Fibroblast of pulmonary artery (primary cell): ENCODE measurements at places on chromosomes 12 and 14.

- DNase-seq = no peak
Measured at GRCh38 chr14:61570549-61571290, 124.6 kb upstream of the HIF1A start.

GRCh38 chr12:119222222-119222951, 43.7 kb downstream of the HSPB8 start:
- no peak for DNase-seq

- DNase-seq = peak; percentile 83
Measured at GRCh38 chr12:120720234-120720986, 5.2 kb upstream of the ACADS start.

GRCh38 chr12:57615637-57616036, 4.4 kb downstream of the ARHGEF25 start:
- no peak for DNase-seq

GRCh38 chr12:20716985-20717384, 21.9 kb downstream of the SLCO1C1 start:
- DNase-seq = no peak

GRCh38 chr14:61145903-61146481, 135.1 kb downstream of the TMEM30B start:
- peak; percentile 58 for DNase-seq

DNA sequence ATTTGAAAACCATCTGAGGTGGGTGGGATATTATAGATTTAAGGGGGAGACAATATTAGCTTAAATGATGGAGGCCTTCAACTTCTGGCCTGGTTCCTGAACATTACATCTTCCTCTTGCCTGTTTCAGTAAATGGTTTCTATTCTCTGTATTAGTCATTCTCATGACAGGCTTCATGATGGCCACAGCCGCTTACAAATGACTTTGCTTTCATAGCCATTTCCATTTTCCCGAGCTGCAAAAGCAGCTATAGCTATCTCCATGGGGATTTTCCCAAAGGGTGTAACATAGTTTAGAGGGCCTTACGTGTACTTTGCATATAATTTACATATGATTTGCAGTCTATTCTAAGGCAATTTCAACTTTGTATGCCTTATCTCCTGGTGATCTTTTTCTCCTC, 121.8 kb downstream of the NRXN3 start:
- no peak for DNase-seq

DNA sequence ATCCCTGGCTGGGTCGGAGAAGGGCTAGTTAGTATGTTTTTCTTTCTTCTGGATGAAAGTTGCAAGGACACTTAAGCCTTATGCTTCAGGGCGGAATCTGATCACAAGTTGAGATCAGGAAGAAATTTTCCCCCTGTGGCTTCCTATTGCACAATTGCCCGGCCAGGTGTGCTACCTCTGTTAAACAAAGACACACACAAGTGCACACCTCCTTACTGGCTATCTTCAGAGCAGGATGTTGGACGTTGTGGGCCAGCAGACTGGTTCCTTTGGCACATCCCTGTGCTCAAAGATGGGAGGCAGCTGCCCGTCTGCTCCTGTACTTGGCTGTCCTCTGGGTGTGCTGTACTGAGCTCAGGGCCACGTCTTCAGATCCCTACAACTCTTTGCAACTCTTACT, 19.1 kb downstream of the ETV6 start:
- no peak for DNase-seq

DNA sequence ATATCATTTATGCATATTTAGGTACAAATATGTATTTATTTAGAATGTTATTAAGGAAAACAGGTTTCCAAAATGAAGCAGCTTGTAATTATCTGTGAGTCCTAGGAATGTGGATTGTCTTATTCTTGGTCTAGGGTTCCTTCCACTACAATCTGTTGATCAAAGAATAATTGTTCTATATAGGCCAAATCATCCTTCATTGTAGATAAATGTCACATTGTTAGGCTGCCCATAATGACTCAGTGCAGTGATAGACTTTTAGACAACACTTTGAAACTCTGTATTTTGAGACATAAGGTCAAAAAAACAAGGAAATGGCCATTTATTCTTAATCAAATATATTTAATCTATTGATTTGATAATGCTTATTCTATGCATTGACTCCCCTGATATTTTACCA, 283.0 kb downstream of the ACSS3 start:
- no peak for DNase-seq

DNA sequence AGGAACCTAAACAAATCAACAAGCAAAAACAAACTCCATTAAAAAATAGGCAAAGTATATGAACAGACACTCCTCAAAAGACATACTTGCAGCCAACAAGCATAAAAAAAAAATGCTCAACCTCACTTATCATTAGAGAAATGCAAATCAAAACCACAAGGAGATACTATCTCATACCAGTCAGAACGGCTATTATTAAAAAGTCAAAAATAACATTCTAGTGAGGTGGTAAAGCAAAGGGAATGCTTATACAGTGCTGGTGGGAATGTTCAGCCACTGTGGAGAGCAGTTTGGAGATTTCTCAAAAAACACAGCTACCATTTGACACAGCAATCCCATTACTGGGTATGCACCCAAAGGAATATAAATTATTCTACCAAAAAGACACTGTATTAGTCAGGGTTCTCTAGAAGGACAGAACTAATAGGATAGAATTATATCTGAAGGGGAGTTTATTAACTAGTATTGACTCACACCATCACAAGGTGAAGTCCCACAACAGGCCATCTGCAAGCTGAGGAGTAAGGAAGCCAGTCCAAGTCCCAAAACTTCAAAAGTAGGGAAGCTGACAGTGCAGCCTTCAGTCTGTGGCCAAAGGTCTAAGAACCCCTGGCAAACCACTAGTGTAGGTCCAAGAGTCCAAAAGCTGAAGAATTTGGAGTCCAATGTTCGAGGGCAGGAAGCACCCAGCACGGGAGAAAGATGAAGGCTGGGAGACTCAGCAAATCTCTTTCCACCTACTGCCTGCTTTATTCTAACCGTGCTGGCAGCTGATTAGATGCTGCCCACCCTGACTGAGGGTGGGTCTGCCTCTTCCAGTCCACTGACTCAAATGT, 101.6 kb upstream of the KRAS start:
- peak; percentile 28 for DNase-seq

DNA sequence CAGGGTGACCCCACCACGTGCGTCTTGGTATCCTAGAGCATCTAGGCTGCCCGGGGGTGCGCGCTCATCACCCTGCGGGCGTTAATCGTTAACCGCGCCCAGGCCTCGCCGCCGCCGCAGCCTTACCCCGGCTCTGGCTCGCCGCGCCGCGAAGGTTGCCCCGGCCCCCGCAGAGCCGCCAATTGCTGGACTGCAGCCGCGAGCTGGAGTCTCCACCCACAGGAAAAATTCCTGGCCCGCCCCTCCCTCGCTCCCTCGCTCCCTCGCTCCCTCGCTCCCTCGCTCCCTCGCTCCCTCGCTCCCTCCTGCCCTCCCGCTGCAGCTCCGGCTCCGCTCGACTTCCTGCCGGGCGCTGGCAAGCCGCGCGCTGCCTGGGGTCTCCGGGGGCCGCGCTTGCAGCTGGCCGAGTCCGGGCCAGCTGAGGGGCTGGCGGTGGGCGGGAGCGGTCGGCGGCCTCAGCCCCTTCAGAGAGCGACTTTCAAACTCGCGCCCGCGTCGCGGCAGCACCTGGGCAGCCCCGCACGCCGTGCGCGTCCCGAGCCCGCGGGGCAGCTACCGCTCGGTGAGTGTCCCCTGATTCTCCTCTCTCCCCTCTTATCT, at the start of gene PLEKHG3:
Gene PLEKHG3, plus strand, starts transcription at position 282 of the 600 bp plus-strand sequence. CDS start 23,208 bp downstream, outside the sequence.
- DNase-seq = peak; percentile 72

GRCh38 chr14:104178279-104178678, 39.9 kb downstream of the KIF26A start:
- no peak for DNase-seq

DNA sequence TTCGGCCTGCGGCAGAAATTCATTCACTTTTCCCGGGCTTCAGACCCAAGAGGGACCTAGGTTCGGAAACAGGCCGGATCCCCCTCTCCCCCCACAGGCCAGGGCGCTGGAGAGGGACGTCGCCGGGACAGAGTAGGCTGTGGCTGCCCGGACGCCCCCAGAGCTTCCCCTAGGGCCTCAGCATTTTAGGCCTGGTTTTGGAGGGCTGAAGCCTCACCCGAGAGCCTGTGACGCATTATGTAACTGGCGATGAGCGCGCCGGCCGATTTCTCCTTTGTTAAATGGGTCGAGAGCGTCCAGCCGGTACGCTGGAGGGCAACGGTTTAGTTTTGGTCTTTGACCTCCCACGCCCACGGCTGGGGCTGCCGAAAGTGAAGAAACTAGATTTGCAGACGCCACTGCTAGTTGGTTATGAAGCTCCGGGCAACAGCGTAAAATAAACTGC, 657 bp downstream of the PEBP1 start:
- DNase-seq = peak; percentile 44

GRCh38 chr12:50246873-50247612, 36.3 kb downstream of the LIMA1 start:
- DNase-seq = peak; percentile 93

DNA sequence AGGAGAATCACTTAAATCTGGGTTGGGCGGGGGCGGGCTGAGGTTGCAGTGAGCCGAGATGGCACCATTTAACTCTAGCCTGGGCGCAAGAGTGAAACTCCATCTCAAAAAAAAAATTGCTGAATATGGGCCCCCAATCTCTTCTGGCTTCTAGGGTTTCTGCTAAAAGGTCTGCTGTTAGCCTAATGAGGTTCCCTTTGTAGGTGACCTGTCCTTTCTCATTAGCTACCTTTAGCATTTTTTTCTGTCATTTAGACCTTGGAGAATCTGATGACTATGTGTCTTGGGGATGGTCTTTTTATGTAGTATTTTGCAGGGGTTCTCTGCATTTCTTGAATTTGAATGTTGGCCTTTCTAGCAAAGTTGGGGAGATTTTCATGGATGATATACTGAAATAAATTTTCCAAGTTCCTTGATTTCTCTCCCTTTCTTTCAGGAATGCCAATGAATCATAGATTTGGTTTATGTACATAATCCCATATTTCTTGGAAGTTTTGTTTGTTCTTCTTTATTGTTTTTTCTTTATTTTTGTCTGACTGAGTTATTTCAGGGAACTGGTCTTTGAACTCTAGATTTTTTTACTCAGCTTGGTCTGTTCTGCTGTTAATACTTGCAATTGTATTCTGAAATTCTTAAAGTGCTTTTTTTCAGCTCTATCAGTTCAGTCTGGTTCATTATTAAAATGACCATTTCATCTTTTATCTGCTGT, 181.5 kb downstream of the TTC6 start:
- DNase-seq = no peak

DNA sequence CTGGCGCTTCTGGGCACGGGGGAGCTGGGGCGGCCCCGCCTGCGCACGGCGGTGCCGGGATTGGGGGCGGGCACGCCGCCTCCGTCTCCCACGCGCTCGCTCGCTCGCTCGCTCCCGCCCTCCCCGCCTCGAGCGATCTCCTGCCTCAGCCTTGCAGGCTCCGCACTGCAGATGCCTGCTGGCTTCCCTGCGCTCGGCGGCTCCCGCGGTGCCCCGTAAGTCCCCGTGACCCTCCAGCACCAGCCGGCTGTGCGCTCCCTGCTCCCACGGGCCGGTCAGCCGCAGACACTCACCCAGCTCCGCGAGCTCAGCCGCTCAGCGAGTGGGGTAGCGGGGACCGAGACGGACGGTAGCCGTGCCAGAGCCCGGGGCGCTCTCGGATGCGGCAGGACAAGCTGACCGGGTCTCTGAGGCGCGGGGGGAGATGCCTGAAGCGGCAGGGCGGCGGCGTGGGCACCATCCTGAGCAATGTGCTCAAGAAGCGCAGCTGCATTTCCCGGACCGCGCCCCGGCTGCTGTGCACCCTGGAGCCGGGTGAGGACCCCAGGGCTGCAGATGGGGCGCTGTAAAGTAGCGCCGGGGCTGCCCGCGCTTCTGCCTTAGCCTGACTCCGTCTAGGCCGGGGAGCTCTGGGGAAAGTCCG, at the start of gene TBC1D30:
Gene TBC1D30, plus strand, starts transcription at position 148 of the 643 bp plus-strand sequence. Its CDS starts 233 bp downstream, at position 381.
- peak; percentile 17 for DNase-seq

DNA sequence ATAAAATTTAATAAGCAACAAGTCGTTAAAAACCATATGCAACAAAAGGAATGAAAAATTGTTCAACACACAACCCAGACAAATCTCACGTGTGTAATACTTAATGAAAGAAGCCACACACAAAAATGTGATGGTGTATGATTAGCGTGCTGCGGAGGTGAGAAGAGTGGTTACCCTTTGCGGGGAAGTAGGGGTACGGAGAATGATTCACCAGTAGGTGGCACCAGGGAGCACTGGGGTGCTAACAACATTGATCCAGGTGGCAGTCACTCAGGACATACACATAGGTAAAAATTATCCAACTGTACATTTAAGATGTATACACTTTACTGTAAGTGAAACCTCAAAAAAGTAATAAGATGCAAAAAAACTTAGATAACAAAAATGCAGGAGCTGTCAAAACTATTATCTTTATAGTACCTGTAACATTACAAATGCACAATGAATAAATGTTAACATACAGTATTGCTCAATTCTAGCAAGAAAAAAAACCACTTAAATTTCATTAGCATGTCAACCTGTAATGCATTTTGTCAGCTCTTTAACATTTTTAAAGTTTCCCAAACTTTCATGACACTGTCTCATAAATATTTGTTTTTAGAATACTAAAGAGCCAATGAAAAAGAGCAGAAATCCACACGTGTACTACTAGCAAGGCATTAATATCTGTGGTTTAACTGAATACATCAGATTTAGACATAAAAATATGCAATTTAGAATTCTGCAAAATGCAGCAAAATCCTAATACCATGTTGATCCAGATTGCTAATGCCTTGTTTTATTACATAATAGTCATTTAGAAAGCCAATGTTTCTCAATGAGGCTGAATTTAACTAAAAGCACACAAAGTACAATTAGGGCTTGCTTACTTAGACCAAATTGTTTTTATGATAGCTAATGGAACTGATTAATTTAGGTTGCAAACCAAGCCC, 46.7 kb downstream of the TMCC3 start:
- peak; percentile 11 for DNase-seq

- DNase-seq = peak; percentile 69
Measured at GRCh38 chr12:26298785-26299621, 103.6 kb downstream of the SSPN start.

DNA sequence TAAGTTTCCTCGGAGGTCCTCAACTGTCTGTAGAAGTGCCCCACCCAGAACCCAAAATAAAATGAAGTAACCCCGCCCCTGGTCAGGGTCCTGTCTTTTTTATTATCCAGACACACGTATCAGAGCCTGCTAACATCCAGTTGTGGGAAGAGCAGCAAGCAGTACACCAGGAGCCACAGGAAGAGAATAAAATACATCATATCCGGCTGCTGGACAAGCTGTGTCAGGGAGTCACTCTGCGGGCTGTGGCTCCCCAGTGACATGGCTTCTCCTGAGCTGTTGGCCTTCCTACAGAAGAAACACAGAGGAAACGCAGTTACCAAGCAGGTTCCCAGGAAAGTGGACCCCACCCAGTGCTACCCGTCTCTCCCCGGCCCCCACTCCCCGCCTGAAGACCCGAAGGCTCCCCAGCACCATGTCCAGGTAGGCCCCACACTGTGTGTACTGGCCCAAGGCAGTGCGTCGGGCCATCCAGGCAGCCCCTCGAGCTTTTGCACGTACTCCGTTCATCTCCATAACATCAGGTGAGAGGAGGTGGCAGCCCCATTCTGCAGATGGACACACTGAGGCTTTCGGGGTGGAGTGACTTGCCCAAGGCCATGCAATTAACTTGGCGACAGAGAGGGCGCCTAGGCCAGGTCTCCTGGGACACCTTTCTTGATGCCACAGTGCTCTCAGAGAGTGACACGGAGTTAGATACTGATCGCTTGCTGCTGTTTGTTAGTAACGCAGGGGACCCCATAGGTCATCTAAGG, 34.3 kb upstream of the DICER1 start:
- DNase-seq = no peak

GRCh38 chr14:58297412-58297761, 968 bp upstream of the ARID4A start:
- no peak for DNase-seq

GRCh38 chr12:1830401-1830845, 10.1 kb downstream of the LRTM2 start:
- DNase-seq = no peak

GRCh38 chr14:102019006-102019540, 54.7 kb downstream of the DYNC1H1 start:
- no peak for DNase-seq
